ENCODE measurements at places on chromosomes 2 and 18.

DNA sequence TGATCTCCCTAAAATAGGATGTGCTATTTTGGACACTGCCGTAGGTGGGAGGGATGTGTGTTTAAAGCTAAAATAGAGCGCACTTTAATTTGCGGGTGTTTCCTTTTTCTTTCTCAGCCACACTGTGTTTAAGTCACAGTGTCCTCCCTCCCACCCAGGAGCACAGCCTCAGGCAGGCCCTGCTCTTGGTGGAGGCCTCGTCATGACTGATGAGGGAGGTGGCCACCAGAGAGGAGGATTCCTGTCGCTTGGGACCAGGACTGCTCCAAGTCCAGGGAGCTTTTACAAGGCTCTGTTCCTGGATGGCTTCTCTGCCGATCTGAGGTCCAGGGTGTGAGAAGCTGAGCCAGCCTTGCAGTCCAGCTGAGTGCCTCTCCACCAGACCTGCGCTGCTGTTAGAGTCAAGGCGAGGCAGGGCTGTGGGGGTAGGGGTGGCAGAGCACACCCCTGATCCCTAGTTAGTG is 33.5 kb downstream of the INPP4A start:
- DNase-seq, result no peak

DNA sequence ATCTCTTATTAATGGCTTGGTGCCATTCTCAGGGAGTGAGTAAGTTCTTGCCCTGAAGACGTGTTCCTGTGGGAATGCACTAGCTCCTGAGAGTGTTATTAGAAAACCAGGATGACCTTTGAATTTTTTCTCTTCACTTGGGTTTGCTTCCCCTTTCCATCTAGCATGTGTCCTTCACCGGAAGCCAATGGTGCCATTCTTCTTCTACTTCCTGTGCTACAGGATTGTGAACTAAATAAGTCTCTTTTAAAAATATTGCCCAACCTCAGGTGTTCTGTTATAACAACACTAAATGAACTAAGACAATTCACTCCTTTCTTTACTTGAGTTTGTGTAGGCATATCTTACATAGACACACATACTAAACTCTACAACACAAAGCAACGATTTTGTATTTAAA is 447.0 kb downstream of the SOX11 start:
- DNase-seq, result no peak

- DNase-seq, result no peak
These were observed 355.8 kb downstream of the MEIS1 start for GRCh38 chr2:66790651-66791181.

GRCh38 chr2:48607307-48608014 is 10.2 kb upstream of the GTF2A1L start:
- DNase-seq, result no peak

DNA sequence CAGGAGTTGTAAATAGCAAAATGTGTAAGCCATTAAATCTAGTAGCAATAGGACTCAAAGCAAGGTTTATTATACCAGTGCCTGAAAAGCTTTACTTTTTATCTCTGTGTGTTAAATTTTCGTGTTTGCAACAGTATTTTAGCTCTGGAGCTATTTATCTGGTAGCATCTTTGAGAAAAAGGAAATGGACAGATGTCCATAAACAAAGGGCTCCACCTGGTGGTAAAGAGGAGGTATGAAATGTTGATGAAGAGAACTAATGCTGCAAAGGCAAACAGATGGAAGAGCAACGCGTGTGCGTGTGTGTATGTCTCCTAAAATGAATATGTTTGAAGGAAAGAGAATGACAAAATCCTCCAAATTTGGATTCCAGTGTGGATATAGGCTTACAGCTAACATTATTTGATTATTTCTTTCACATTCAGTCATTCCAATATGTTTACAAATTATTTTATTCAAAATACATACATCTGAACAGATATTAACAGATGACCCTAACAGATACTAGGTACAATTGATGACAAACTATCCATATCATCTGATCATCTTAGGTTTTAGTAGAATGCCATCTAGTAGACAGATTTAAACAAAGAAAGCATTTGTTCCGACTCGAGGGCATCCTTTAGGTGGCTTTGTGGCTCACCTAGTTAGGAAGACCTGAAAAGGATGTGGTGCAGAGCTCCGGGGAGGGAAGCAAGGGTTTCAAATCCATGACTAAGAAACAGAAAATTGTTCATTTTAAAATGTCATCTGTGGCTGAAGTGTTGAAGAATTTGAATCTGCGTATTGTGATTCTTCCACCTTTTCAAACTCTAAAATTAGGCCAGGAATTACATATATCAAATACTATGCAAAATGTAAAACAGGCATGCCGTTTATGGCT is 383.3 kb downstream of the MTX2 start:
- DNase-seq, result no peak

DNA sequence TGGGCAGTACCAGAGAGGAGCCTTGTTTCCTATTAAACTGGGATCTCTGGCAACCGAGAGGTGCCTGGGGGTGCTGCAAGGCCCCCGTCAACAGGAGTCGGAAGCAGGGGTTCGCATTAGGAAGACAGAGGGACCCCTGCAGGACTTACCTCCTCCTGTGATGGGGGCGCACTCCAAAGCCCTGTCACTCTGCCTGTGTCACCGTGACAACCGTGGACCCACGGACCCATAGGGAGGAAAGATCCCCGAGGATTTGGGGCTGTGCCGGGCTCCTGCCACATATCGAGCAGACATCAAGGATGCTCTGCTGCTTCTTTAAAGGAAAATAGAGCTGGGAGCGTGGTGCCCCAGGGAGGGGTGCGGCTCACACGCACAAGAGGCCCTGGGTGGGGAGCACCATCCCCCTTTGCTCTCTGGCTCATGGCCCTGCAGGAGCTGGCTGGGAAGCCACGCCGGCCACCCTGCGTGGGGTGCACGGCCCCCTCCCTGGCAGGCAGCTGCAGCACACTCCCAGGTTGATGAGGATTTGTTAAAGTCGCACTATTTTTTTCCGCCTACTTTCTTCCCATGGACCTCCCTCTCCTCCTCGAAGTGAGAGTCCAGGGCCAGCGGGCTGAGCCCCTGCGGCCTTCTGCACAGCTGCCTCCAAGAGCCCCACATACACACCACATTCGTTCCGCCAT is 167.5 kb downstream of the TWIST2 start:
- no peak for DNase-seq

DNA sequence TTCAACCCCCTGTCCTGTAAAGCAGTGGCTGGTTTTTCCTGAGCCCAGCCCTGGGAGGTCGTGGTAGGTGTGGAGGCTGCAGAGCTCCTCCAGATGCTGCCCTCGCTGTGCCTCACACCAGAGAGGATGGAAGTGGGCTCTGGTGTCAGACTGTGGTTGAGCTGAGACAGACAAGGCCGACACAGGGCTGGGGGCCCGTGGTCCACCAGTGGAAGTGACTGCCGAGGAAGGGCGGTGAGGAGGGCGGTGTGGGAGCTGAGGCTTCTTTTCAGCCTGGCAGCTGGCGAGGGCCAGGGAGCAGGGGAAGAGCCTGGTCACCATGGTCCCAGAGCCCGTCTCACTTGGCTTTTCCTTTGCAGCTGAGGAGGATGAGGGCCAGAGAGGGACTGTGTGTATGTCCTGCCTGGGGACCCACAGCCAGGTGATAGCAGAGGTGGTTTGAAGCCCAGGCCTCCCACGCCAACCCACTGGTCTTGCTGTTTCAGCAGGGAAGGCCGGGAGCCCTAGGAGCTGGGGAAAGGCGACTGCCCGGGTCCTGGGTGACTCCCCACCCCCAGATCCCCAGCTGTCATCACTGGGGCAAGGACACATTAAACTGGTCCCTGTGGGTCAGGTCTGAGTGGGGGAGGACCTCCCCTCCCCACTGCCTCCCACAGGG is 8.5 kb downstream of the SFTPB start:
- DNase-seq, result no peak

GRCh38 chr2:11764359-11764758 is 17.9 kb downstream of the LPIN1 start:
- no peak for DNase-seq

DNA sequence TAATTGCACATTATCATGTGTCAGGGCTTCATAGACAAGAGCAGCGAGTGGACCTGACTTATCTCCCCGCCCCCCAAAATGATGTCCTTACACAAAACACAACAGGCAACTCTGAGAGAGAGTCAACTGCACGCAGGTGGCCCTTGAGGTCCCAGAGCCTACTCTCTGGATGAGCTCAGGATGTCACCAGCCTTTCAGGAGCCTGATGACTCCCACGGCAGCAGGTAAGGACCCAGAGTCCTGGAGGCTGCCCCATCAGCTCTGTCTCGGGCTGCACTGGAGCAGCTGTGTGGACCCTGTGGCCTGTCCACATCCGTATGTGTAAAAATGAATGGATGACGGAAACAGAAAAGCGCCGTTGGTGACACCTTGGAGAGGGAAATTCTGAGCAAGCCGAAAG is 130.9 kb downstream of the HDAC4 start:
- DNase-seq, result no peak

- no peak for DNase-seq
These were observed 8.2 kb downstream of the LHCGR start for GRCh38 chr2:48747319-48747718.

DNA sequence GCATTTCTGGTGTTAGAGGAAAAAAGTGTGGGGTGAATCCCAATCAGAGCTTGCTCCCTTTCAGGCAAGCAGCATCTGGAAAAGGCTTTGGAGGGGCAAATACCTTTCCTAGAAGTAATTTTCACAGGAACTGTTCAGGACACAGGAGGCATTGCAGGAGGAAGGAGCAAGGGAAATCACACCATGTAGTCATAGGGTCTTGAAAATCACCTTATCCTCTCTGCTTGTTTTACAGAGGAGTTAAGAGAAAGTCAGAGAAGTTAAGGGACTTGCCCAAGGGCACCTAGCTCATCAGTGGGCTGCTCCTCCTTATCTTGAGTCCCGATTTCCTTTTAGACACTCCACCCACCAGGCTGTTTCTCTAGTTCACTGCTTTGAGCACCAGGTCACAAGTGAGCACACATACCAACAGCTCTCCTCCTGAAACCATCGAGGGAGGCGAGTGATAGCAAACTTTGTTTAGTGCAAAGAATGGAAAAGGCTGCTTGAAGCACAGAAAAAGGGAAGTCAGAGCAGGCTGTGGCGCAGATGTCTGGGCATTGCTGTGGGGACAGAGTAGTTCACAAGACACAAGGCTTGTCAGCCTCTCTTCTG is 89.2 kb upstream of the CXCR4 start:
- no peak for DNase-seq

DNA sequence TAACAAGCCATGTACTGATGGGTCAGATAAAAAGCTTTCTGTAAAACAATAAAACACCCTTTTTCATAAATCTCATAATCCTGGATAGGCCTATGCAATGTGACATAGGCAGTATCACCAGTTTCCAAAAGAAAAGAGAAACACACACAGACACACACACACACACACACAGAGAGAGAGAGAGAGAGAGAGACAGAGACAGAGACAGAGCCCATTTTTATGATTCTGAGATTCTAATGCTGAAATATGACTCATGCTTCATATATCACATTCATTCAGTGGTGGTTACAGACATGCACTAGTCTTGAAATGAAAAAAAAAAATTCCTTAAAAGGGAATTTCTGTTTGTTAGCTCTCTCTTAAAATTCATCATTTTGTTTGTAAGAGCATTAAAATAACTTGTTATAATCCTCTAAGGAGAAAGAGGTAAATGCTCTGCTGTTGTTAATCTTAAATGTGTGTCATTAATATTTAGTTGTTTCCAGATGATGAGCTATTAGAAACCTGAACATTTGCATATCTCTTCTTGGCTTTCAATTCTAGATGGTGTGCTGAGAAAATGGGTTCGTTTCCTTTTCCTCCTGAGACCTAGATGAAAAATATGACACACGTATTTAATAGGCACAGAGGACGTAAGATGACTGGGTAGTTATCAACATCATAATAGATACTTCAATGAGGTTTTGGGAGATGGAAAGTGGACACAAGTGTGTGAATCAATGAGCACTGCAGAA is 1598.7 kb upstream of the ACVR2A start:
- DNase-seq, result no peak

GRCh38 chr2:60880643-60881046 is 729 bp upstream of the REL start:
- DNase-seq, result no peak

- DNase-seq, result no peak
These were observed 16.8 kb downstream of the MAIP1 start for GRCh38 chr2:199972088-199972626.

DNA sequence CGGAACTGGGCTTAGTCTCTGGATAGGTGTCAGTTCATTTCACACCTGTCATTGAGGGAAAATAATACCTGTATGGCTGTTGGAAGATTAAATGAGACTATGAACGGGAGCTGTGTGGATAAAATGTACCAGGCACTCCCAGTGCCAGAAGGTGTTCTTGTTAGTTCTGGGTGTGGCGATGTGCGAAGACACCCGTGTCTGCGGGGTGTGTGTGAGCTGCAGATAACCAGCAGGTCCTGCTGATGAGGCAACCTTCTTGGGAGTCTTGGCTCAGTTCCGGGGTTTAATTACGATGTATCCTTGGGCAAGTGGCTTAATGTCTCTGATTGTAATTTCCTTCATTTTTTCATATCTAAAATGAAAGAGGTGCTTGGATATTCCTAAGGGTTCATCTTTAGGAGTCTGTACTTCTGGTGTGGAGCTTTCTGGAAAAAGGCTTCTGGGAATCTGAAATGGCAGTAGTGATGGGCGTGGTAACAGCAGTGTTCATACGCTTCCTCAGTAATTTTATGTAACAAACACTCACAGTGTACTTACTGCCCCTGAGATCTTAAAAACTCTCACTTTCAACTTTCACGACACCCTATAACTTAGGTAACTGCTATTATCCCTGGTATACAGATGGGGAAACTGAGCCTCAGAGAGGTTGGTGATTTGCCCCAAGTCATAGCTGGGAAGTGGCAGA is 35.0 kb downstream of the NEDD4L start:
- no peak for DNase-seq

DNA sequence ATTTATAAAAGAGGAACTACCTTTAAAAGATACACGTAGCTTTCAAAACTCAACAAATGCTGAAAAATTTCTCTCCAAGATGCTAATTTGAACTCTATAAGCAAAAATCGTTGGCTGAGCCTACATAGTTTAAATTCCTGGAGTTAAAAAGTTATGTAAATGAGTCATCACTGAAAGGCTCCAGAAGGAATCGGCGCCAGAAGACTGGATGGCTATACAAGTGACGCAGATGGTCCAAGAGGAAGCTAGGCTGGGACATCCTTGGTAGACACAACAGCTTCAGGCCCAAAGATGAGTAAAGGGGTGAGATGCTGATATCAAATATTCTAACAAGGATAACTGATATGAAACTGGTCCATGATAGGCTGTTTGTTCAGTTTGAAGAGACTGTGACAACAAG is 22.8 kb upstream of the DNAH6 start:
- DNase-seq, result no peak
